ENCODE measurements at places on chromosomes 1 and 21. TPM values are rescaled to one million over a fixed set of nuclear protein-coding genes. Genes with fewer than 3 reads are reported as not detected.

SYT6 gene
- total RNA-seq = 0.72 TPM

PLK3 gene
- 19.6 TPM for total RNA-seq

MYOM3 gene
- total RNA-seq = 5.8 TPM

EXTL1 gene
- not detected for total RNA-seq

PDC gene
- total RNA-seq = not detected

JTB gene
- 164 TPM for total RNA-seq

ENAH gene
- 86.1 TPM for total RNA-seq

LYPD8 gene
- total RNA-seq = 0.12 TPM

KLHDC9 gene
- total RNA-seq = 2.0 TPM

SH2D2A gene
- 3.9 TPM for total RNA-seq

UBE2U gene
- not detected for total RNA-seq

ZFP69B gene
- total RNA-seq = 1.2 TPM

VPS13D gene
- 6.7 TPM for total RNA-seq

IL22RA1 gene
- 9.6 TPM for total RNA-seq

CHD5 gene
- total RNA-seq = 1.2 TPM

APH1A gene
- total RNA-seq = 133 TPM

RAB13 gene
- 126 TPM for total RNA-seq

LCE1F gene
- not detected for total RNA-seq

KRTAP19-3 gene
- total RNA-seq = not detected

CD1D gene
- 0.10 TPM for total RNA-seq

ANKRD65 gene
- total RNA-seq = not detected

GRIK3 gene
- not detected for total RNA-seq

TNFAIP8L2 gene
- not detected for total RNA-seq

SPRR1A gene
- not detected for total RNA-seq

PFKL gene
- 41.4 TPM for total RNA-seq

KCNE1 gene
- total RNA-seq = not detected

KIF17 gene
- 1.6 TPM for total RNA-seq

SLAMF8 gene
- total RNA-seq = 0.06 TPM

MAEL gene
- total RNA-seq = not detected

CELA2B gene
- not detected for total RNA-seq

LRRIQ3 gene
- total RNA-seq = 0.78 TPM

KCNJ9 gene
- not detected for total RNA-seq

B3GALT2 gene
- total RNA-seq = not detected

PATJ gene
- 4.6 TPM for total RNA-seq

CD1B gene
- not detected for total RNA-seq

TTC39A gene
- total RNA-seq = 1.7 TPM

STIL gene
- 9.9 TPM for total RNA-seq

CADM3 gene
- total RNA-seq = 0.08 TPM

KCNT2 gene
- total RNA-seq = 0.07 TPM

SEMA6C gene
- 1.9 TPM for total RNA-seq

JAM2 gene
- total RNA-seq = not detected

C1orf185 gene
- total RNA-seq = not detected

THEM5 gene
- not detected for total RNA-seq

GNAT2 gene
- not detected for total RNA-seq

TEX38 gene
- total RNA-seq = not detected

LMX1A gene
- total RNA-seq = not detected

UTS2 gene
- not detected for total RNA-seq

AQP10 gene
- total RNA-seq = not detected

CCDC27 gene
- not detected for total RNA-seq

ZNF695 gene
- 2.7 TPM for total RNA-seq

AADACL3 gene
- not detected for total RNA-seq
